ENCODE measurements at places on chromosomes 7 and 10.

GRCh38 chr7:104482362-104483037, 154.1 kb downstream of the LHFPL3 start:
- DNase-seq = peak; percentile 65

GRCh38 chr10:11429439-11430052, 181.9 kb downstream of the USP6NL start:
- DNase-seq = no peak

- no peak for DNase-seq
Observed at GRCh38 chr7:130943336-130943901, 209.4 kb upstream of the KLF14 start.

DNA sequence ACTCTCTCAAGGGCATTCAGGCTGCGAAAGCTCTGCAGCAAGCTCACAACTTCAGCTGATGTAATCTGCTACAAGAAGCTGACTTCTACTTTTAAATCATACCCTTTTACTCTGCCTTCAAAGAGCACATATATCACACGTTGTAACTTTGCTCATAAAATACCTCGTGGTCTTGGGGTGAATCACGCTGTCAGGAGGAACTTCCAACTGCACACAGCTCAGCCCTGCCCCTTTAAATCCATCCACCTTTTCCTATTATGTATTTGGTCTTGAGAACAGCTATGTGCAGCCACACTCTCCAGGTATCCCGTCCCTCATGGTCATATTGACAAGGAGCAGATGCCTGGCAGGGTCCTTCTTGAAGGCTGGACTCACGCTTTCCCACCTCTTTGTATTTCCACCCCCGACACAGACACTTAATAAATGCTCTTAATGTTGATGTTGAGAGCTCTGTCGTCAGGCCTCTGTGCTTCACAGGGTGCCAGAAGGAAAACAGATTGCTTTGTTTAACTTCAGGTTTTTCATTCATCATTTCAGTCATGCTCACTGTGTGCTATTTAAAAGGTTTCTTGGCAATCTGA, 47.6 kb downstream of the ICA1 start:
- no peak for DNase-seq

All from COR-L47 (cell line).